Smooth muscle cell of the pulmonary artery (primary cell): ENCODE measurements at places on chromosomes 11 and 22. TPM values are rescaled to one million over a fixed set of nuclear protein-coding genes. Genes with fewer than 3 reads are reported as not detected.

TP53I11 gene
- total RNA-seq: 55.1 and 105 TPM in 2 replicates

SORL1 gene
- 1.3 and 11.8 TPM in 2 replicates for total RNA-seq

TEX12 gene
- 0.20 TPM in 1 of 2 replicates, not detected in the other for total RNA-seq

ST14 gene
- total RNA-seq: 0.07 TPM in 1 of 2 replicates, not detected in the other

WBP2NL gene
- total RNA-seq: 0.52 and 0.73 TPM in 2 replicates

PRR33 gene
- total RNA-seq: not detected in 2 replicates

CHRNA10 gene
- total RNA-seq: 0.79 and 1.1 TPM in 2 replicates

MS4A6A gene
- total RNA-seq: not detected in 2 replicates

TYR gene
- not detected in 2 replicates for total RNA-seq

EFCAB6 gene
- 1.6 and 2.2 TPM in 2 replicates for total RNA-seq

CACNA1I gene
- total RNA-seq: under 0.01 TPM in 1 of 2 replicates, not detected in the other

TRIM51 gene
- not detected in 2 replicates for total RNA-seq

SERPINH1 gene
- 1,766 and 2,892 TPM in 2 replicates for total RNA-seq

CYB5R2 gene
- total RNA-seq: 2.7 and 4.3 TPM in 2 replicates

OR4D5 gene
- total RNA-seq: not detected in 2 replicates

PTPN5 gene
- total RNA-seq: not detected in 2 replicates

CNTN5 gene
- 0.30 and 1.1 TPM in 2 replicates for total RNA-seq

OR51E2 gene
- 0.33 TPM in 1 of 2 replicates, not detected in the other for total RNA-seq

DEUP1 gene
- total RNA-seq: not detected in 2 replicates

MMP11 gene
- 37.1 and 38.2 TPM in 2 replicates for total RNA-seq

NXPE4 gene
- not detected in 2 replicates for total RNA-seq

KRTAP5-9 gene
- total RNA-seq: not detected in 2 replicates

CST6 gene
- total RNA-seq: 2.9 and 6.1 TPM in 2 replicates

DGCR8 gene
- total RNA-seq: 27.7 and 38.1 TPM in 2 replicates

SLC17A6 gene
- not detected in 2 replicates for total RNA-seq

SCGB1D2 gene
- total RNA-seq: not detected in 2 replicates

SOX6 gene
- 0.43 and 2.5 TPM in 2 replicates for total RNA-seq

ZW10 gene
- total RNA-seq: 15.1 and 19.0 TPM in 2 replicates

NXPE2 gene
- 0.07 TPM in 2 replicates for total RNA-seq

ZNF280B gene
- total RNA-seq: 0.13 and 0.30 TPM in 2 replicates

GLYATL1 gene
- total RNA-seq: 0.13 and 0.26 TPM in 2 replicates

OR8I2 gene
- not detected in 2 replicates for total RNA-seq

LDHAL6A gene
- not detected in 2 replicates for total RNA-seq

MN1 gene
- 12.8 and 13.3 TPM in 2 replicates for total RNA-seq

GP1BB gene
- total RNA-seq: 4.3 and 5.9 TPM in 2 replicates

OR8A1 gene
- total RNA-seq: not detected in 2 replicates

RAB38 gene
- 0.52 and 3.1 TPM in 2 replicates for total RNA-seq
